Right lung (tissue), 10 donors: ENCODE measurements at places on chromosomes 12 and 14. TPM values are rescaled to one million over a fixed set of nuclear protein-coding genes. Genes with fewer than 3 reads are reported as not detected.

DNA sequence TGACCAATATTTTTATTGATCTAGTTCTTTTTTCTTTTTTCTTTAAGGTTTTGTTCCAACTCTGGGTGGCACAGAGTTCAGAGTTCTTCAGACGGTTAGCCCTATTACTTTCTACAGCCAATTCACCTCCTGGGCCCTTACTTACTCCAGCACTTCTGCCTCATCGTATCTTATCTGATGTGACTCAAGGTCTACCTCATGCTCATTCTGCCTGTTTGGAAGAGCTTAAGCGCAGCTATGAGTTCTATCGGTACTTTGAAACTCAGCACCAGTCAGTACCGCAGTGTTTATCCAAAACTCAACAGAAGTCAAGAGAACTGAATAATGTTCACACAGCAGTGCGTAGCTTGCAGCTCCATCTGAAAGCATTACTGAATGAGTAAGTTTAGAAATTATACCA is 64.7 kb downstream of the VEZT start:
- DNase-seq = no peak

- DNase-seq = no peak
These were observed 48.3 kb downstream of the MVK start for GRCh38 chr12:109621901-109622364.

SEL1L gene
- 73.9 TPM for polyA plus RNA-seq

DNA sequence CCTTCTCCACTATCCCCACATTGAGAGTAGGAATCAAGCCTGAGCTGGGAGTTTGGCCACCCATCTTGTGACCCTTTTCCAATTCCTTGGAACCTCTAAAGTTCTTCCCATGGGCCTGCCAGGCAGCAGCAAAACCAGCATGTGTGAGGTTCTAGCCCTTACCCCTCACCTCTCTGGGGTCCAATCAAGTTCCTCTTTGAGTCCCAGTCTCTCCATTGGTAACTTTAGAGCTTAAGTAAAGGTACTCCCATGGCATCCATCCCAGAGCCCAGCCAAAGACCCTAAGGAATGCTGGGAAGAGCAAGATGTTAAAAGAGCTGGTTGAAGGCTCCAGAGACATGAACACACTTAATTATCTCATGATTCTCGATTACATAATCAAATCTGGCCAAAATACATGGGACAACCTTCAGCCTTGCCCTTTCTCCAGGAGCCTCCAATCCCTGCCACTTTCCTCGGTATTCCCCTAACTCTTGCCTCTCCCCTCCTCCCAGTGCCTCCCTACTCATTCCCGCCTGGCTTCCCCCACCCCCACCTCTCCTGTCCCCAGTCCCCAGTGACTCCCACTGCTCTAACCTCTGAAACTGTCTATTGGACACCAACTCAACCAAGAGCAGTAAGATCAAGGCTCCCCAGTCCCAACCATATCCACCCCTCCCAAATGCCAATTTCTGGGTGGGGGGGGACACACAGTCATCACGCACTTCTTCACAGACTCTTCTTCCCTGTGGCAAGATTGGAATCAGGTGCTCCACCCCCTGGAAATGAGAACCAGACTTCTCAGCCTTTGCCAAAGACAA is 4.8 kb upstream of the TNS2 start:
- no peak for DNase-seq

DNA sequence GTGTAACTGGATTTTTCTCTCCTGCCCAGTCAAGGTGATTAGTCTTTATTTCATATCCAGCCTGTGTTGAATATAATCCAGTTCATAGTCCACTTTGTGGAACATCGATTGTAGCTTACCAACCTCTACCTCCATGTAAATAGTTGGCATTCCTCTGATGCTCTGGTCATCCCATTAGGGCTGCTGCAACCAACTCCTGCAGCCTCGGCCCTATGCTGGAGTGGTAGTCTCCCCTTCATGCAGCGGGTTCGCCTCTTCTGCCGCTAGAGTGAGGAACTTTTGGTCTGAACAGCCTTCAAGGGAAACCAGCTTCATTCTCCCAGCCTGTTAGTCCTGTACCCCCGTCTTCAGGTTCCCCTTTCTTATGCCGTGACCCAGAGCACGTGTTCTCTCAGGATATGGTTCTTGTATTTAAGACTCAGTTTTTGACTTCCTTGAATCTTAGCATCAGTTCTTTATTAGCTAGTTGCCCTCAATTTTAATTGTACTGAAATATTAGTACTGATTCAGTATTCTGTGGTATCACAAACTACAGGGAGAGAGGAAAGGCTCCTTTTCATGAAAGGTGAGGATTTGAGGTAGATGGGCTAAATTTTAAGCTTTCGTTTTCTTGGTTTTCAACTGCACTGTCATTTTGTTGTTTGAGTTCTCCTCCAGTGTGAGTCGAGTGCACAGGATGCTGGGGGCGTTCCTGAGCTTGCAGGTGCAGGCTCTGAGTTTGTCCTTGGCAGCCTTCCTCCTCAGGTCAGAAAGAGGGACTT is 33.2 kb downstream of the ZNF664 start:
- DNase-seq = no peak

RPGRIP1 gene
- polyA plus RNA-seq = 0.85 TPM

SYNDIG1L gene
- polyA plus RNA-seq = 0.56 TPM

- DNase-seq = no peak
These were observed 11.1 kb upstream of the PTGES3 start for GRCh38 chr12:56699020-56699661.
